ENCODE measurements at places on chromosomes 12 and 14. TPM values are rescaled to one million over a fixed set of nuclear protein-coding genes. Genes with fewer than 3 reads are reported as not detected.

The PRB2 gene
- not detected for polyA plus RNA-seq

The VRTN gene
- polyA plus RNA-seq = not detected

The TPH2 gene
- not detected for polyA plus RNA-seq

The TRHDE gene
- not detected for polyA plus RNA-seq

The CDH24 gene
- polyA plus RNA-seq = 0.09 TPM

The CATSPERB gene
- polyA plus RNA-seq = 0.09 TPM
